RKO (cell line): ENCODE measurements at places on chromosomes 16 and 17.

DNA sequence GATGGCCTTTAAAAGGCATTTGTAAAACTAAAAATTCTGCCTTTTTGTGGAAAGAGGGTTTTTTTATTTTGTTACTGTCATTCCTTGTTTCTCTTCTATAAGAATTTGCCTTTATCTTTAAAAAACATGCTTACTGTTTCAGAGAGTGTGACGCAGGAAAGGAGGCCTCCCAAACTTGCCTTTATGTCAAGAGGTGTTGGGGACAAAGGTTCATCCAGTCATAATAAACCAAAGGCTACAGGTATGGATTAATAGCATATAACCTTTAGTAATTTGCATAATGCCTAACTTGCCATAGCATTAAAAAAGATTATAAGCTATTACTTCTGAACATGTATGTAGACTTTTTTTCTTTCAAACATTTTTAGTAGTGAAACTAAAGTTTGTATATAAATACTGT, 34.2 kb downstream of the CYLD start:
- DNase-seq, result no peak

DNA sequence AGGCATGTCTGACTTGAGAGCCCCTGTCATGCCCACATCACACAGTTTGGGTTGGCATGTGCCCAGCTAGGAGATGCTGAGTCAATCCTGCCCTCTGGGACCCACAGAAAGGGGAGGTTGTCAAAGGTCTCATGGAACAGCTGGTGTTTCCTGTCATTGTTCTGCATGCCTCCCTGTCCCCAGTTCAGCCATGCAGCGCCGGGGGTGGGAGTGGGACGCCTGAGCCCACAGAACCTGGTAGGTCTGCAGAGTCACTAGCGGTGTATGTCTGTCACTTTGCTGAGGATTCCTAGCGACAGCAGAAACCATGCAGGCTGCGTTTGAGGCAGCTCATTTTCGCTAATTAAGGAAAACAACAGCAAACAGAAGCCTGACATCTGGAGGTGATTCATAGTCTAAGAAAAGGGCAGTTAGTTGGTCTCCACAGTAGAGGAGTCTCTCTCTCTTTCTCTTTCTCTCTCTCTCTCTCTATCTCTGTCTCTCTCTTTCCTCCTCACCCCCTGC, 19.6 kb upstream of the CCL1 start:
- DNase-seq, result no peak

- no peak for DNase-seq
These were observed 23.6 kb downstream of the SLC5A10 start for GRCh38 chr17:18975597-18975996.

GRCh38 chr17:36742267-36743000, 141.1 kb downstream of the MRM1 start:
- DNase-seq, result no peak

GRCh38 chr17:62765351-62765750, 42.8 kb downstream of the MARCHF10 start:
- DNase-seq, result no peak

GRCh38 chr16:8935989-8936388, 27.7 kb downstream of the USP7 start:
- no peak for DNase-seq

GRCh38 chr17:17913695-17914332, 58.4 kb downstream of the TOM1L2 start:
- DNase-seq, result peak; percentile 81

DNA sequence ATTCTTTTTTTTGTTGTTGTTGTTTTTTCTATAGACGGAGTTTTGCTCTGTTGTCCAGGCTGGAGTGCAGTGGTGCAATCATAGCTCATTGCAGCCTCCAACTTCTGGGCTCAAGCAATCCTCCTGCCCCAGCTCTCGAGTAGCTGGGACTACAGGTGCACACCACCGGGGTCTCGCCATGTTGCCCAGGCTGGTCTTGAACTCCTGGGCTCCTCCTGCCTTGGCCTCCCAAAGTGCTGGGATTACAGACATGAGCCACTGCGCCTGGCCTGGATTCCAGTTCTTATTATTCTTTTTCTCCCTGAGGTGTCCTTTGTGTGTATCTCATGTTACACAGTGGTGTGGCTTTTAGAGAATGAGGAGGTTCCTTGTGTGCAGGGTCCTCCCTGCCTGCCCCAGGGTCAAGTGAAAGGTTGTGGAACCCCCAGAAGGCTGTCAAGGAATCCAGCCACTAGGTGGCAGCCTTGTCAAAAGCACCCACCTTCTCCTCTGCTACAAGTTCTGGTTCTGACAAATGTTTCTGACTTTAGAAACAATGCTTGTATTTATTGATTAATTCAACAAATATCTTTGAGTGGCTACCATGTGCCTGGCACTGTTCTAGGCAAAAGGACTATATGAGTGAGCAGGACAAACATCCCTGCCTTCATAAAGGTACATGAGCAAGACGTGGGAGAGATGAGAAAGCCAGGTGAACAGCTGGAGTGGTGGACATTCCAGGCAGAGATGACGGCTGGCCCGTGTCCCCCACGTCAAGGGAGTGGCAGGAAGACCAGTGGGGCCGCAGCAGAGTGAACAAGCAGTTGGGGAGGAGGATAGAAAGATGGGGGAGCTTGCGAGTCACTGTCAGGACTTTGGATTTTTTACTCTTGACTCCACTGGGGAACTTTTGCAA, 112.4 kb downstream of the SPECC1 start:
- DNase-seq, result peak; percentile 56

- no peak for DNase-seq
These were observed 106.1 kb downstream of the AATF start for GRCh38 chr17:37054894-37055293.

DNA sequence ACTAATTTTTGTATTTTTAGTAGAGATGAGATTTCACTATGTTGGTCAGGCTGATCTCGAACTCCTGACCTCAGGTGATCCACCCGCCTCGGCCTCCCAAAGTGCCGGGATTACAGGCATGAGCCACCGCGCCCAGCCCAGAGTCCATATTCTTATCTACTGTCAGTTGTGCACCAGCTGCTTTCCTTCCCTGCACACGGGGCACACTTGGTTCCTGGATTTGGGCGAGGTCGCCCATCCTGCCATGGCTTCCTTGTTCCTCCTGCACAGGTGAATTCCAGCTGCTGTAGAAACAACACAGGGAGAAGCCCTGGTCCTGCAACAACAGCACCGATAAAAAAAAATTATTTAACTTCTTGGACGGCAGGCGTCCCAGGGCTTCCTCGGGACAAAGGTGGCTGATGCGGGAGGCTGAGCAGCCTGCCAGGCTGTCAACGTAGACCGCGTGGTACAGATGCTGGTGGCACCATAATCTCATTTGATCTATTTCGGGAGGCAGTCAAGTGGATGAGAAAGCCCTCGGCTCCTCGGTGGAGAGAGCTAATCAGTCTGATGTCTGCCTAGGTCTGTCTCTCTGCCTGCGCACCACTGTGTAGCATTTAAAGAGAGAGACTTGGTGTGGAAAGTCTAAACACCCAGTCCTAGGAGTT, 19.1 kb downstream of the RGS9 start:
- DNase-seq, result no peak

DNA sequence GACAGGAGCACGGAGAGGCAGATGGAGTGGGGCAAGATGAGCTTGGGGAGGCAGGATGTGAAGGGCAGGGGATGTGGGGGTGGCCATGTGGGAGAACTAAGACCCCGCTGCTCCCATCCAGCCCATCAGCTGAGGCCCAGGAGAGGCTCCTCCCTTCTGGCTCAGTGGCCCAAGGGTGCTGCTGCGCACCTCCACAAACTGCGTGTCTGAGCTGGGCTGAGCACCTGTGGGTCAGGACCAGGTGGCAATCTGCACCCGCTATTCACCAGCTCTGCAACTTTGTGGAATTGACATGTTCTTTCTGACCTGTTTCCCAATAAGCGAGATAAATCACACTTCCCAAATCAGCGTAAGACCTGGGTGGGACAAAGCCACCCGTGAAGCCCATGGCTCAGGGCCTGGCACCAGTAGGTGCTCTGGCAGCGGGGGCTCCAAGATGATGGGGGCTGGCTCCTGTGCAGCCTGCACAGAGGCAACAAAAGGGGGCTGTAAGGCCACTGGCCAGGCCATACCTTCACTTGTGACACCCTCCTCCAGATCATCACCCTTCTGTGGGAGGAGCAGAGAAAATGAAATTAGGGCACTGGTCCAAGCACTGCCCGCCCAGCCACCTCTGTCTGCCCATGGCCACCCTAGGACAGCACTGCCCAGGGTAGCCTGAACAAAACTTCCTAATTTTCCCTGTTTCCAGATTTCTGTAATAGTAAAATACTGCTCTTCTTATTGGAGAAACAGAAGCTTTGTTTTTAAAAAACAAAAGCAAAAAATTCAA, 11.7 kb upstream of the SREBF1 start:
- DNase-seq, result no peak

DNA sequence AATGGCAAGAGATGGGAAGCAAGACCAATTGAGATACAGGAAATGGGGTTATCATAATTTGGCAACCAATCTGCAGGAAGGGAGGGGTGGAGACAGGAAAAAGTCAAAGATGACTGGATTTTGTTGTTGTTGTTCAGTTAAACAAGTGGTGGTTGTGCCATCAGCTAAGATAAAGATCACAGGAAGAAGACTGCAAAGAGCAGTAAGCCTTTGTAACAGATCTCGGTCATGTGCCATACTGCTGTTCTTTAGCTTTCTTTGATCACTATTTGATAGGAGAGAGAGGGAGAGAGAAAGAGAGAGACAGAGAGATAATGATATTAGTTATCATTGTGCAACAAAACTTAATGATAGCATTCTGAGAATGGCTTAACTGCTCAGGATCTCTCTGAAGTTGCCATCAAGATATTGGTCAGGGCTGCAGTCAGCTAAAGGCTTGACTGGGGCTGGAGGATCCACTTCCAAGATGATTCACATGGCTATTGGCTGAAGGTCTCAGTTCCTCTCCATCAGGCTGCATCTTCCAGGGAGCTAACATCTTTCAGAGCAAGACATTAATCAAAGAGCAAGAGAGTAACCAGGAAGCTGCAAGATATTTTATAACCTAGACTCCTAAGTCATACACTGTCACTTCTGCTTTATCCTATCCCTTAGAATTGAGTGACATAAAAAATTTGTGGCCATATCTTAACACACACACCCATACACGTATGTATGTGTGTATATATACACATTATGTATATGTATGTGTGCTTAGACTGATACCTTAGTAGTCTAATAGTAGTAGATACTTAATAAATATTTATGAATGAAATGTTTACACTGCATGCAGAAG, 405.0 kb downstream of the SHISA9 start:
- DNase-seq, result no peak

- no peak for DNase-seq
These were observed 11.0 kb downstream of the AMFR start for GRCh38 chr16:56414366-56414765.

DNA sequence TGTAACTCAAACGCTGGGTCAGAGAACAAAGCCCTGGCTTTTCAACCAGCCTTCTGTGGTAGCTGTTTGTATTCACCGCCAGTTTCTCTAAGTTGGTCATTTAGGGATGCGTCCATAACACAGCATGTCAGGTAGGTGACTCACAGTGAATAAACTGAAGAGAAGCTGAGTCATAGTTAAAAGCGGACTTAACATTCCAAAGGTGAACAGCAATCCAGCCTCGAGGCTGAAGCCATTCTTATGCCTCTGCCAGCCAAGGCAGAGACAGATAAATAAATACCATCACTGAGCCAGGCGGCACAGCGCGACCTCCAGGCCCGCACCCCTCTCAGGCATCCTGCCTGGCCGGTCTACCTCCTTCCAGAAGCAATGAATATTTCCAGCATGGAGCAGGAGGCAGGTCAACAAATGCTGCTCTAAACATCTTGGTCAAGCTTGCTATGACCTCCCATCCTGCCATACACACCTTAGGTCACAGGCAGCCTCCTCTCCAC, 12.4 kb upstream of the CACNG4 start:
- DNase-seq, result peak; percentile 93

GRCh38 chr16:88301886-88302285, 80.9 kb upstream of the ZNF469 start:
- DNase-seq, result no peak
